ENCODE measurements at places on chromosomes 13 and 19. TPM values are rescaled to one million over a fixed set of nuclear protein-coding genes. Genes with fewer than 3 reads are reported as not detected.

DNA sequence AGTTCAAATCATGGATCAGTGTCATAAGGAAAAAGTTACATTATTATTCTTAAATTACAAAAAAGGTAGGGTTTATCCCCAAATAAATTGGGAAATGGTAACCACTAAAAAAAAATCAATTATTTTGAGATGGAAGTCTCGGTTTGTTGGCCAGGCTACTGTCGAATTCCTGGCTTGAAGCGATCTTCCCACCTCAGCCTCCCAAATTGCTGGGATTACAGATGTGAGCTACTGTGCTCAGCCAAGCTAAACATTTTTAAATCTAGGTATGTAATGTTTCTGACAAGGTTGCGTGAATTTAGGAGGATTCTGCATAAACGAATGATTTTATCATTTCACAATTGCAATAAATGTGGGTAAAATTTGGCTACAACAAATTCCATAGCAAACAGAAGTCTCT, 2.0 kb downstream of the NAA16 start:
- peak overlapping the region; percentile 91 for H3K27ac ChIP-seq
- peak overlapping the region; percentile 42 for H3K4me3 ChIP-seq
- DNase-seq, result no peak

DNA sequence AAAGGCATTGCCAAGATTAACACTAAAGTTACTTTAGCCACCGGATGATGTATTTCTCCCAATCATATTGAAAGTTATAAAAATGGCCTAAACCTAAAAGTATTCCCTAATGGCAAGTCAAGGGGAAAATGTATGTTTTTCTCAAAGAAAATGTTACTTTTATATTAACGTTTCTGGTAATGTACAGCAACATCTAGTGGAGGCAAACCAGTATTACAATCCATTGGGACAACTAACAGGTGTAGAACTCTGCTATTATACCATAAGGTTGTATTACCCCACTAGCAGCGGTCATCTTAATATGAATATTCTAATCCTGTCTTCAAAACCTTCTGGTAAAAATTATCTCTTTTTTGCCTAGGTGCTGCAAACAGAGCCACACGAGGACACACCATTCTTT, 69.2 kb downstream of the ZNF100 start:
- DNase-seq, result no peak
- H3K36me3 ChIP-seq, result no peaks in the 10 kb centered on the region
- no peaks in the 10 kb centered on the region for H3K4me1 ChIP-seq
- no peaks in the 10 kb centered on the region for H3K27me3 ChIP-seq
- H3K4me3 ChIP-seq, result no peak overlapping the region
- no peak overlapping the region for H3K27ac ChIP-seq

- H3K36me3 ChIP-seq, result no peaks in the 10 kb centered on the region
- no peak overlapping the region for H3K4me3 ChIP-seq
- no peak for DNase-seq
- H3K27ac ChIP-seq, result no peak overlapping the region
- H3K27me3 ChIP-seq, result no peaks in the 10 kb centered on the region
Measured at GRCh38 chr13:20404488-20405222, 121.0 kb downstream of the CRYL1 start.

- no peak overlapping the region for H3K4me3 ChIP-seq
- peaks cover 29% of the 10 kb centered on the region for H3K4me1 ChIP-seq
- no peaks in the 10 kb centered on the region for H3K27me3 ChIP-seq
- no peak for DNase-seq
Measured at GRCh38 chr19:14559916-14560775, 11.7 kb downstream of the NDUFB7 start.

DNA sequence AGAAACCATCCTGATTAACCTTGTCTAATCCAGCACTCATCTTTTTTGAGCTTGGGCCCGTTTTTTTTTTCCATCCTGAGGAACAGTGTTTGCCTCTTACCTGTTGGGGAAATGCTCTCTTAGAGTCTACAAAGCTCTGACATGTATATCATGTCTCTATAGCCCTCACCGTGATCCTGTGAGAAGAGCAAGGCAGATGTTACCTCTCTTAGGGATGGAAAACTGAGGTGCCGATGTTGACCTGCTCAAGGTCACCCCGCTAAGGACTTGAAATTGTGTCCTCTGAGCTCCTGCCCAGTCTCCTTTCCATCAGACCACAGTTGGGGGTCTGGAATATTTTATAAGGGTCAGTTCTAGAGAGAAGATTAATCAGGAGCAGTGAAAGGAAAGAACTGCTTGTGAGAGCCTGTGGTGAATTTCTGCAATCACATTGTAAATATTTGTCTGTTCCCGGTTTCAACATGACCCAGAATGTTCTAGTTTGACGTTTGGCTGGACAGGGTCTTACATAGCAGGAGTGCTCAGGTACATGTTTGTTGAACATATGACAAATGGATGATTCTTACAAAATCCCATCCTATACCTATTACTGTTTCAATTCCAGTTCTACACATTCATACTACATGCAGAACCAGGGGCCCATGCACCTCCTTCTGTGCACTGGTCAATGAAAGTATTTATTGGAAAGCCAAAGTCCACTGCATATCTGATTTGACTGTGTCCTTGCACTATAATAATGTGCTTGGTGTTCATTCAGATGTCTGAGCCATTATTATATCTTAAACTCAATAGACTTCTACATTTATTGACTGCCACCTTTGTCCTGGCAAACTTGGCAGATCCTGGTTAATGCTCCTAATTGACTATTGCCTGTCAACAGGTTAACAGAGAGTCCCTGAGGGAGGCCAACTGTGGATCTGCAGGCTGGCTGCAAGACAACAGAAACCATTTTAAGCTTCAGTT, 12.1 kb downstream of the SLC25A15 start:
- no peaks in the 10 kb centered on the region for H3K4me1 ChIP-seq
- no peak for DNase-seq
- no peak overlapping the region for H3K27ac ChIP-seq
- no peaks in the 10 kb centered on the region for H3K36me3 ChIP-seq

DNA sequence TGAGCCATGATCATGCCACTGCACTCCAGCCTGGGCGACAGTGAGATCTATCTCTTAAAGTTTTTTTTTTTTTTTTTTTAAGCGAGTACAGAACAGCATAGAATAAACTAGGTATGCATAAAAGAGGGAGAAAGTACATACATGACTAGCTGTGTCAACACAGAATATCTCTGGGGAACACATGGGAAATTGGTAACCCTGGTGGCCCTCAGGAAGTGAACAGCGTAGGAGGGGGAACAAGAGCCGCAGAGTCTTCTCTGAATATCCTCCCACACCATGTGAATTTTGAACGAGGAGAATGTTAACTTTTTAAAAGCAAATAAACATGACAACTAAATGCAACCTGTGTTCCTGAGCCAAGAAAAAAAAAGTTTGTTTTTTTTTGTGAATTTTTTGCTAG, 15.2 kb downstream of the PHLDB3 start:
- H3K36me3 ChIP-seq, result peaks cover 17% of the 10 kb centered on the region
- H3K4me3 ChIP-seq, result no peak overlapping the region
- peak overlapping the region; percentile 7 for H3K27ac ChIP-seq
- H3K27me3 ChIP-seq, result no peaks in the 10 kb centered on the region
- no peak for DNase-seq
- H3K4me1 ChIP-seq, result no peaks in the 10 kb centered on the region

GRCh38 chr19:17406887-17407196, 1.4 kb upstream of the BST2 start:
- H3K27ac ChIP-seq, result peak overlapping the region; percentile 83
- H3K4me3 ChIP-seq, result peak overlapping the region; percentile 81
- no peaks in the 10 kb centered on the region for H3K36me3 ChIP-seq
- H3K4me1 ChIP-seq, result peaks cover 12% of the 10 kb centered on the region
- DNase-seq, result no peak

- H3K36me3 ChIP-seq, result no peaks in the 10 kb centered on the region
- no peak overlapping the region for H3K27ac ChIP-seq
- H3K27me3 ChIP-seq, result no peaks in the 10 kb centered on the region
- H3K4me1 ChIP-seq, result no peaks in the 10 kb centered on the region
- DNase-seq, result no peak
- no peak overlapping the region for H3K4me3 ChIP-seq
Measured at GRCh38 chr19:29587518-29587986, 18.5 kb upstream of the POP4 start.

DNA sequence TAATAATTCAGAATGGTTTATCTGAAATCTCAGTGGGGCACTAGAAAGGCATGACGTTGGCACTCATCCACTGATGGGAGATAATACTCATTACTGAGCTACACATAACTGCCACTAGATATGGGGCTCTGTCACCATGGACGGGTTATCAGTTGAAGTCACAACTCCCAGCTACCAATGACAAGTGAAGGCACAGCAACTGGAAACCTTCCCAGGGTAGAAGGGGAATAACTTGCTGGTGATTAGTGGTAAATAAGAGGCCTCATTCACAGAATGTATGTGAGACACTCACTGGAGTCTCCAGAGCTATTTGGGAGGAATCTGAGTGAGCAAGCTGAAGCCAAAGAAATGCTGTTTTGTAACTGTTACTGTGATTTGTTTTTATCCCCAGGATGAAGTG, 249.6 kb downstream of the ENOX1 start:
- H3K4me3 ChIP-seq, result no peak overlapping the region
- H3K27me3 ChIP-seq, result no peaks in the 10 kb centered on the region
- no peak for DNase-seq
- no peaks in the 10 kb centered on the region for H3K36me3 ChIP-seq
- no peak overlapping the region for H3K27ac ChIP-seq
- no peaks in the 10 kb centered on the region for H3K4me1 ChIP-seq

GRCh38 chr13:46846726-46847125, 49.8 kb upstream of the ESD start:
- H3K36me3 ChIP-seq, result no peaks in the 10 kb centered on the region
- no peak overlapping the region for H3K4me3 ChIP-seq
- no peak overlapping the region for H3K27ac ChIP-seq
- no peaks in the 10 kb centered on the region for H3K27me3 ChIP-seq

DNA sequence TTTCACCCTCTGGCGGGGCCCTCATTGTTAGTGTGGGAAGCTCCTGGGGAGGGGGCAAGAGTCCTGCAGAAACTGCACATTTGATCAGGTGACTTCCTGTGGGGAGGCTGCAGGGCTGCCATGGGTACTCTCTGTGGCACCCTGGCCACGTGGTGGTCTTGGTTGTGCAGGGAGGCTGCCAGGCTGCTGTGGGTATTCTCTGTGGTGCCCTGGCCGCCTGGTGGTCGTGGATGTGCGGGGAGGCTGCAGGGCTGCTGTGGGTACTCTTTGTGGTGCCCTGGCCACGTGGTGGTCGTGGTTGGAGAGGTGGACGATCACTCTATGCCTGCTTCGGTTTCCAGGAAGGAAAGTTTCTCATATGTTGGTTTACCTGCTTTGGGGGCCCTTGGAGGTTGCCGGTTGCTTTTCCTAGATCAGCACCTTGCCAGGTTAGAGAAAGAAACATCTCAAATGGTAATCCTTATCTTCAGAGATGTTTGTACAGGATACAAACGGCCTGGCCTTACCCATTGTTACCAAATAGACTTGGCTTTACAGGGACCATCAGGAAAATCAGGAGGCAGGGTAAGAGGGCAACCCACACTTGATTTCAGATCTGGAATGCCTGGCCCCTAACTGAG, 22.9 kb downstream of the TEX29 start:
- H3K27ac ChIP-seq, result no peak overlapping the region
- H3K27me3 ChIP-seq, result no peaks in the 10 kb centered on the region
- H3K4me1 ChIP-seq, result no peaks in the 10 kb centered on the region
- no peak for DNase-seq
- no peak overlapping the region for H3K4me3 ChIP-seq
- no peaks in the 10 kb centered on the region for H3K36me3 ChIP-seq

DNA sequence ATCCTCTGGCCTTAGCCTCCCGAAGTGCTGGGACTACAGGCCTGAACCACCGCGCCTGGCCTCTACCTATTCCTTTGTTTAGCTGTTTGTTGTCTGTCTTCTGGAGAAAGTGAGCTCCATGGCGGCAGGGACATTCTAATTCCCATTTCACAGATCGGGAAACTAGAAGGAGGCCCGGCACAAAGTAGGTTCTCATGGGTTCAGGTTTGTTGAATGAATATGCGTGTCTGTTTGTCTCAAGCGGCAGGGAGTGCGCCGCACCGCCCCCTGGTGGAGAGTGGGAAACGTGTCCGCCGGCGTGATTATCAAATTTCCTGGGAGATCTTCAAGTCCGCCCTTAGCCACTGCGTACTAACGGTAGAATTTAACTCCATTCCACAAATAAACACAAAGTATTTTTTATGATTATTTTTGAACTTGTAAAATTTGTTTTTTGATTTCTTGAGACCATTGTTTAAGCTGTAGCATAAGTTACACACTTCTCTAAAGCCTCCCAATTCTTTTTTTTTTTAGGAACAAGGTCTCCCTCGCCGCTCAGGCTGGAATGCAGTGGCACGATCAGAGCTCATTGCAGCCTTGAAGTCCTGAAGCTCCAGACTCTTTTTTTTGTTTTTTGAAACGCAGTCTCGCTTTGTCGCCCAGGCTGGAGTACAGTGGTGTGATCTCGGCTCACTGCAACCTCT, 8.9 kb upstream of the CCDC9 start:
- H3K4me3 ChIP-seq, result no peak overlapping the region
- H3K27ac ChIP-seq, result no peak overlapping the region
- no peaks in the 10 kb centered on the region for H3K27me3 ChIP-seq

Gene OR7G2
- not detected for total RNA-seq

Gene COL4A2
- not detected for total RNA-seq

Gene OVOL3
- total RNA-seq, result not detected

Gene RFPL4AL1
- total RNA-seq, result not detected

Gene DENND1C
- 123 TPM for total RNA-seq

Gene LILRB3
- total RNA-seq, result 1.8 TPM

Gene SYNGR4
- not detected for total RNA-seq

Gene TMEM238
- 9.3 TPM for total RNA-seq

Gene KISS1R
- total RNA-seq, result 1.7 TPM

Gene MAMSTR
- total RNA-seq, result 0.81 TPM
